ENCODE measurements at places on chromosomes 5 and 9.

DNA sequence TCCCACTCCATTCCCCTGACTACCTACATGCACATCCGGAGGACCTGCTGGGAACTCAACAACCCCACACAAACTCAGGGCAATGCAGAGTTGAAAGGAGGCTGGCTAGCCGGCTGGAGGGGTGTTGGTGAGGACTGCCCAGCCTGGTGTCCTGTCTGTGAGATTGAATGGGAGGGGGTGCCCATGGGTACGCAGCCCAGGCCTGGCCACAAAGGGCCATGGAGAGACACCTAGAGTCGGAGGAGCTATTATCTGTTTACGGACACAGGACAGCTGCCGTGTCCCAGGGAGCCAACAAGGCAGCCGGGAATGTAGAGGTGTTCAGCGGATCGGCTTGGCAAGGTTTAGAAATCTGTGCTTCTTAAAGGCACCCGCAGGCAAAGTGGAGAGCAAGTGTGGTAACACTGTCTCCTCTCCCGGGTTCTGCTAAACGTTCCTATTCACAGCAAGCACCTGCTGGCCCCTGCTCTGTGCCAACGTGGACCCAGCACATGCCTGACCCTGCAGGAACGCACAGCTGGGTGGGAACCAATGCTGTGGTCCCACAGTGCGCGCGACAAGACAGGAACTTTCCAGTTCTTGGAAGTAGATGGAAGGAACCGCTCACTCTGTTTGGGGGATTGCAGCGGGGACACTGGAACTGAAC, 166.7 kb downstream of the DAB2IP start:
- no peak for DNase-seq

DNA sequence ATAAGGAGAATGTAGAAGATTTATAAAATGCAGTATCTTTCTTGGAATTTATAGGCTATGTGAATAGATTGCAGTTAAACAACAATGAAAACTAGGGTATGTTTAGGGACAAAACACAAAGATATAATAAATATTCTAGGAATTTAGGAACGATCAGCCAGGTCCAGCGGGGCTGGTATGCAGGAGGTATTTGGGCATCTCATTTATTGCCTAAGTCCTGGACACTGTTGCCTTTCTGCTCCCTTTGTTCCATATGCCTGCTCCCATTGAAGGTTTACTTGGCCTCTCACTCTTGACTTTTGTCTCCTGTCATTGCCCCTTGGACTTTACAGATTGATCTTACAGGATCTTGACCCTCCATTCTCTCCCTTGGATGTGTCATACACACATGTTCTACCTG, 55.9 kb downstream of the SNX24 start:
- no peak for DNase-seq

GRCh38 chr5:130102375-130102774, 198.1 kb downstream of the CHSY3 start:
- no peak for DNase-seq

- DNase-seq, result no peak
Measured at GRCh38 chr5:127028822-127029457, 1.4 kb downstream of the MARCHF3 start.

- no peak for DNase-seq
Measured at GRCh38 chr5:6703806-6704205, 9.4 kb upstream of the TENT4A start.

DNA sequence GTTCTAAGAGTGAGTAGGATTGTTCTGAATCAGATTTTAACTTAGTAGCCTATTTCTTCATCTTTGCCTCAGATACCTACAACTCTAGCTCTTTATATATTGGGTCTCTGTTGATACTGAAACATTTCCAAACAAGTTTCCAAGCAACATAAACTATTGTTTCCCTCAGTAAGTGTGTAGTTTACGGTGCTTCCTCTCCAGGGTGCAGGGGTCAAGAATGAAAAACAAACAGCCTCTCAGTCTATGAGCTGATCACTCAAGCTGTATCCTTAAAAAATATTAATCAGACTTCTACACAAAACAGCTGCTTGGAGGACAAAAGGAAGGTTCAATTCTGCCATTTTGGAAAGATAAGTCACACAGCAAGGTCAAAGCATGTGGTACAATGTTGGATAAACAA, 75.0 kb downstream of the ADAMTS12 start:
- DNase-seq, result no peak

- no peak for DNase-seq
Measured at GRCh38 chr5:155021842-155022241, 8.3 kb downstream of the KIF4B start.

GRCh38 chr5:62461561-62461960, 49.0 kb downstream of the IPO11 start:
- DNase-seq, result no peak

DNA sequence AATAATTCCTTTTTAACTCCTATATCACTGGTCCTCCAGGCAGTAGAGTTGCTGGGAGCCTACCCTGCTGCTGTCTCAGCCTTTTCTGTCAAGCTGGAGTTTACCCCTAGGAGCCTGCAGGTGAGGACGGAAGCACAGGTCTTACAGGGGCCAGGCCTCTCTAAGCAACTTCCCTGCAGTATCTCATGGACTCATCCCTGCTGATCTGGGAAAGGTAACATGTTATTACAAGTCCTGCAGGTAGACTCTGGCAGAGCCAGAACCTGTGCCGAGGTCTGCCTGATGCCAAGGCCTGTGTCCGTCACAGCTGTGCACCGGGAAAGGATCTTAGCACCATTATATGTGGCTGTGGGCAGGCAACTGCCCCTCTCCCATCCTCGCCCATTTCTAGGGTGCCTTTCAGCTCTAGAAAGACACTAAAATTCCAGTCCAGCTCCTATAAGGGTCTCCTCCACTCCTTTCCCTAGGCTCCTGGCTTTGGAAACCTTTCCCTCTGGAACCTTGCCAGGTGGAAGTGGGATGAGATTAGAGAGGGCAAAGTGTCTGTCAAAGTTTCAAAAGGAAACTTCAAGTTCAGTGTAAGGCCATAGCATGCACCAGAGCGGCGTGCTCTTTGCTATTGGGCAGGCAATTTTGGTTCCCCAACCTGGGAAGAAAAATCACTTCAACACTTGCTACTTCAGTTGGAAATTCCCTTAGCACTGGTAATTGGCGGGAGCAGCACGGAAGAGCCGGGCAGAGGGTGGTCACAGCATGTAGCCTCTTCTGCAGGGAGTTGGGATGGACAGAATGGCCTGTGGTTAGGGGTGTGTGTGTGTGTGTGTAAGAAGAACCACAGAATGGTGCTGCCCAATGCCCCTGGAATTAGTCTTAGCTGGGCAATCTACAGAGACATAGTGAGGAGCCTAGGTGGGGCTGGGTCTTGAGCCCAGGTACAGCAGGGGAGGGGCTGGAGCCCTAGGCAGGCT, 17.5 kb downstream of the TMEM171 start:
- DNase-seq, result no peak

- DNase-seq, result no peak
Measured at GRCh38 chr9:108048406-108049025, 558.9 kb upstream of the KLF4 start.

DNA sequence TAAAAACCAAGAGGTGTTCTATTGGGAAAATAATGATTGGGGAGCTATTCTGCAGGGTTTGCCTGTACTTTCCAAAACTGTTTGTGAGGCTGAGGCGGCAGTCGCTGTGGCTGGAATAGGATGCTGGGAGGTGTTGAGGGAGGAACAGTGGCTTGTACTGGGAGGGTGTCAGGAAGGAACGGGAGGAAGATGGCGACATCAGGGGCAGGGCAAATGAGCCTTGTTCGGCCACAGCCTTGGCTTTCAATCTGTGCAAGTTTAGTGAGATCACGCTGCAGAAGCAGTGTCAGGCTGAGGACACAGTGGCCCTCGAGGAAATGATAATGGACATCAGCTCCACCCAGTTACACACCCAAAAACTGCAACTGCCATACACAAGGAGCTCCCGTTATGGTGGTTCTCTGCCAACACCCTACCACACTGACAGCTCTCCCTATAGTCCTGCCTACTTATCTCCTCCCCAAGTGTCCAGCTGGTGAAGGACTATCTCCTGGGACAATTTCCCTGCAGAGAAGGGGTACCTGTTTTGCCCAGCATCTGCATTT, 27.3 kb downstream of the KIF2A start:
- no peak for DNase-seq

GRCh38 chr9:127974001-127974768, 6.6 kb downstream of the EEIG1 start:
- DNase-seq, result no peak

DNA sequence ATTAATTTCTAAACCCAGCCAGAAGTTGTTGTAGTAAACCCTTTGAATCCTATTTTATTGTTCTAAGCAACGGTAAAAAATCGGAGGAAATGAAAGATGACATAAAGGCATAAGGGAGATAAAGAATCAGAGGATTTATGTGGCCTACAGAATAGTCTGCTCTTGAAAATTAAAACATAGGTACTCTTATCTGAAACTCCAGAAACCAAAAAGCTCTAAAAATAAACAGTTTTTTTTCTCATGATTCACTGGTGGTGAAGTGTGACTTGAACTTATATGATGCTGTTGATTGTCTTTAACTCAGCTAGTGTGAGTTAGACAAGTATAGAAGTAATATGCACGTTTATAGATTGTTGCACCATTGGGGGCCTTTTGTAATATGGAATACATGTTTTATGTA, 80.3 kb downstream of the HSD17B4 start:
- DNase-seq, result no peak

GRCh38 chr9:72476100-72476499, 45.3 kb upstream of the TMC1 start:
- no peak for DNase-seq

DNA sequence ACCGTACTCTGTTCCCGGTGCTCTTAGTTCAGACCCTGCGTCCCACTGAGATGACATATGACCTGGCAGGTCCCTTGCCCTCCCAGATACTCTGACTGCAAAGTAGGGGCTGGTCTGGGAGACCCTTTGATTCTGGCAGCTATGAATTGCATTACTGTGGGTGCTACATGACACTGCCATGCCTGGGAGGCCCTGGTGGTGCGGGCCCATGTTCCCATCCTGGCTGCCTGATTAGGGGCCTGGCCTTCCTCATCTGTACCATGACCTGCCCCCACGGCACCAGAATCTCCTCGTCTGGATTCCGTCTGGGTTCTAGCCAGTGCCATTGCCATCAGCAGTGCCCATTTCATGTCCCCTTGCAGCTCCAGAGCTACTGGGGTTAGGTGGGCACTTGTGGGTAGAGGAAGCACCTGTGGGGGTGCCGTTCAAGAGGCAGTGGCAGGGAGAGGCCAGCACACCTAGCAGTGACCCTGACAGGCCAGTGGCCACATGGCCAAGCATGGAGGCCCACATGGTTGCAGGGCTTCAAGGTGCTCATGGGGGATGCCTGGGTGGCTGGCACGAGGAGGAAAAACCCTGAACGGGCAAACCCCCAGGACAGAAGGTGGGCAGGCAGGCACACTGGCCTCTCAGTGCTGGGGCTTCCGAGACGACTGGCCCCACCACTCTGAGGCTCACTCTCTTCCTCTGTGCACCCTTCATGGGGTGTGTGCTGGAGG, 69.7 kb downstream of the PHF2 start:
- DNase-seq, result no peak

GRCh38 chr5:125134216-125135081, 388.0 kb upstream of the ZNF608 start:
- DNase-seq, result no peak

GRCh38 chr5:122431298-122431697, 119.3 kb downstream of the SNCAIP start:
- no peak for DNase-seq

DNA sequence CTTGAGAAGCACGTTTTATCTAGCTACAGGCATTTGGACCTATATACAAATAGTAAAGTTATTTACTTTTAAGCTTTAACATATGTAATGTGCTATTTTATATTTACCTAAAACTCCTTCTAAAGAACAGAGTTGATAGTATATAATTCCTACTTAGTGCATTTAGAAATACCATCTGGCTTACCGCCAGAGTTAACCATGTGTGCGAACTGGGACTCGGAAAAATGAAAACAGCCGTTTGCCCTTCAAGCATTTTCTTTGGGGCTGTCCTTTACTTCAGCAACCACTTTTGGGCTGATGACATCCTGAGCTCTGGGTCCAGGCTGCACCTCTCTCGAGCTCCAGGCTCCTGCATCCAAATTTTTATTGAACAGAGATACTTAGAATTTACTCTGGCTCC, 21.9 kb upstream of the DHFR start:
- DNase-seq, result no peak

DNA sequence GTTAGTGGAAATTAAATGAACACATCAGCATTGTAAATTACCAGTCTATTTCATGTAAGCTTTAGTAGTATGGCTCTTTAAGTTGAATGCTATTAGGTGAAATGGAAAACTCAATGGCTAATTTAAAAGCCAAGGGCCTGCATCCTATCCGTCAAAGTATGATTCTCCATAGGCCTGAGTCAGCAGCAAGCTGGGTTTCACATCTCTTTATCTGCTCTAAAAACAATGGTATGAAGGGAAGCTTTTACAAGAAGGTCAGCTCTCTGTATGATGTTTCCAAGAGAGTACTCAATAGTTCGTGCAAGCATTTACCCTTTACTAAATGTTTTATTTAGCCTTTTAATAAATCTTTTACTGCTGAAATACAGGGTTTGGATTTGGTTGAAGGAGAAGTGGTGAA, 62.8 kb downstream of the MAP1B start:
- no peak for DNase-seq

DNA sequence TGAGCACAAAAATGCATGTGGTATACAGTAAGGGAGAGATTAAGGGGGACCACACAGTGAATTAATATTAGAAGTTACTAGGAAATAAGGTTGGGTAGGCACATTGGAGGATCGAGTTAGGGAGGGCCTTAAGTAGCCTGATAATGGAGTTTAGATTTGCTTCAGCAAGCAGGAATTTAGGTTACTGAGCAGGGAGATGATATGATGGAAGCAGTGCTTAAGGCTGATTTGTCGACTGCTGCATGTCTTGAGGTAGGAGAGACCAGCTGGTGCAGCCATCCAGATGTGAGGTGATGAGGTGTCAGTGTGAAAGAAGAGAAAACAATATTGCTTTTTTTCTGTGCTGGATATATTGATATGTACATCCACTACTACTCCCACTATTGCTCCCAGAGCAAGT, 55.2 kb upstream of the ACTBL2 start:
- DNase-seq, result no peak

DNA sequence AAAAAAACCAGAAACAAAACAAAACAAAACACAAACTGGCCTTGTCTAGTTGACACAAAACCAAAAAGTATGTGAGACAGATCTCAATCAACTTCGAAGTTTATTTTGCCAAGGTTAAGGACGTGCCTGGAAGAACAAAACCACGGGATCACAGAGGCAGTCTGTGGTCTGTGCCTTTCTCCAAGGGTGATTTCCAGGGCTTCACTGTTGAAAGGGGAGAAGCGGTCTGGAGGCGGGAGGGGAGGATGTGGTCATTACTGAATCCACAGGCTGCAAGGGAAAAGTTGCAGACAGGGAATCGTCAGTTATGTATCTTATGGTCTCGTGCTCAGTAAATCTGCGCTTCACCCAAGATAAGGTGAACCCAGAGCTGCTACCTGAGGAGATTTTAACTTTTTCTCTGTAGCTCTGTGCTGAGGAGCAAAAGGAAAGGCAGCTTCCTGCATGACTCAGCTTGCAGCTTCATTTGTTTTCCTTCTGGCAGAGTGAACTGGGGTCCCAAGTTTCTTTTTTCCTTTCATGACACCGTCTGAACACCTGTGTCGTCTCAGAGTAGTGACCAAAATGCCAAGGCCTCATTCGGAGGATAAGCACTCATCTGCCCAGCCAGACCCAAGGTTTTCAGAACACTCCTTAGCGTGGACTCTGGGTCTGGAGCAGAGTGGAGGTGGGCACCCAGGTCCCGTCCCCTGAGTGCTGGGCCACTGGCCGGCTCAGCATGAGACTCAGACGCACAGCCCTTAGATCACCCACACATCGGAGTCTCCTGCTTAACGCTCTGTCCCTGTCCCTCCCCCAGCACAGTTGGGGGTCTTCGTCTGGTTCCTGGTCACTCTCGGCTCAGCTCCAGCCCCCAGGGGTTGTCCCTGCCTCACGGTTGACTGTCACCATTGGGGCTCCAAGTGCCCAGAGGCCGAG, 25.9 kb downstream of the ROPN1L start:
- no peak for DNase-seq

- no peak for DNase-seq
Measured at GRCh38 chr5:133680830-133681565, 68.7 kb upstream of the FSTL4 start.

Measured in activated CD4-positive, alpha-beta T cell treated with anti-CD3 and anti-CD28 coated beads, Interleukin-2, amount 10 ng/mL, durations not matched to agents 24 days and 14 days (primary cell).